Stimulated activated CD8-positive, alpha-beta memory T cell treated with anti-CD3 and anti-CD28 coated beads, Interleukin-7, amount 100 ng/mL, for 1 hour (primary cell): ENCODE measurements at places on chromosomes 5 and 9.

DNA sequence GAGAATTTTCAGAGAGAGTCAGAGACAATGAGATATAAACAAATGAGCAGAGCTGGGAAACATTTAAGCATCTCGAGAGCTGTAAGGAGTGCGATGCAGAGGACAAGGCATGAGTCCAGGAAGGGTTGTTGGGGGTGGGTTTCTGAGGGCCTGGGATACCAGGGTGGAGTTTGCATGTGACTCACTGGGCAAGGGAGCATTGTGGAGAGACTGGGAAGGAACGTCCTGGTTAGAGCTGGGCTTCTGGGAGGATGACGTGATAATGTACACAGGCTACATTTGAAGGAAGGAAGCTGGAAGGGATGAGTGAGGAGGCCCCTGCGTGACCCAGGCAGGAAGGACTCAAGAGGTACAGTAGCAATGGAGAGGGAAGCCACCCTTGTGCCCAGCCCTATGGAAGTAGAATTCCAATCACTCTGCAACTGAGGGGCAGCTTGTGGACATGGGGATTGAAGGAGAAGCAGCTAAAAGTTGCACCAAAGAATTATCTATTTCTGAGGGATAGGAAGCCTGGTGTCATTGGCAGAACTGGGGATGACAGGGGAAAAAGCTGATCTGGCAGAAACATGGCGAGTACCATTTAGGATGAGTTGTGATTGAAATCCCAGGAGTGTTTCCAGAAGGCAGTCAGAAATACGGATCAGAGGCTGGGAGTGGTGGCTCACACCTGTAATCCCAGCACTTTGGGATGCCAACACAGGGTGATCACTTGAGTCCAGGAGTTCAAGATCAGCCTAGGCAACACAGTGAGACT, 59.3 kb upstream of the AFAP1L1 start:
- DNase-seq: no peak

GRCh38 chr5:45793638-45794532, 97.7 kb upstream of the HCN1 start:
- no peak for DNase-seq

DNA sequence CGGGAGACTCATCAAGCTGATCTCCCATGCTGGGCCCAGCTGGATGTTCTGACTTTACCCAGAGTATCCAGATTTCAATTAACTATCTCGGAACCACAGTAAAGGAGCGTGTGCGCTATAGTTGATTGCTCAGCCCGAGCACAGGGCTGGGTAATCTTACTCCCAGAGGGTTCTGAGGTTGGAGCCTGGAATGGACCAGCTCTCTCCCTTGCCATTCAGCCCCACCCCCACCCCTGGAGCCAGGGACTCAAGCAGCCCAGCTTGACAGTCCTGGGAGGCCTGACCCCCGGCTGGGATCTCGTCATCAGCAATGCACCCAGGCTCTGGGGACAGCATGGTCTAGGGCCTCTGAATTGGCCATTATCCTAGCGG, 23.7 kb upstream of the PTGES start:
- no peak for DNase-seq

GRCh38 chr5:170861917-170862766, at the start of gene RANBP17:
RANBP17 (plus strand) TSS chr5:170862018.
- DNase-seq: no peak

- DNase-seq: no peak
Observed at GRCh38 chr9:35489313-35490154, at the start of gene RUSC2. RUSC2 (plus strand) TSS chr9:35490111; CDS start chr9:35546522, 56,411 bp downstream.

DNA sequence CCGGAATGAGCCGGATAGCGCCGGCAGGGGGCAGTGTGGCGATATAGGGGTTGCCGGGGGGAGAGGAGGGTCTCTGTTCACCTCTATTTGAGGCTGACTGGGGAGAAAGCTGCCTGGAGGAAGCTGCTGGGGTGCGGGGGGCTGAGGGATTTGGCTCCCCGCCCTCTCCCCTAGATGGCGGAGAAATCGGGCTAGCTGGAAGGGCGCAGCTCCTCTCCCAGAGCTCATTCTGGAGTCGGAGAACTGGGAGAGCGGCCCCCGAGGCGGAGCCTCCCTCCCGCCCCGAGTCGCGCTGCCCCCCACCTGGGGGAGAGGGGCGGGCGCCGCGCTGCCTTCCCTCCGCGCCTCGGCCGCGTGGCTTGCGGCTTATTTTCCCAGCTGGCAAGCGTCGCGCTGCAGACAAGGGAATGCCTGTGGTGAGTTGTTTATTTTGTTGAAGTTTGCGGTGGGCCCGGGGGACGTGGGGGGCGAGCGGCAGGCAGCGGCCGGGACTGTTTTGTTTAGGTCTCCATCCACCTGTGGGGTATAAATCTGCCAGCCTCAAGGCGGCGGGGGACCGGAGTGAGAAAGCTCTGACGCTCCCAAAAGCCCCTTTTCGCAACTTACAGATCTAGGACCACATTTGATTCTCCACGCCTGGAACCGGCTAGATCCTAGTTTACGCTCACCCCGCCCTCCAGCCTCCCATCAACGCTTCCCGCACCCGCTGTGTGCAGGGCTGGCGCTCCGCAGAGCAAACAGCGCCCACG, 4.1 kb upstream of the RGMB start:
- DNase-seq: no peak

- no peak for DNase-seq
Observed at GRCh38 chr5:144083185-144083584, 87.3 kb downstream of the YIPF5 start.

DNA sequence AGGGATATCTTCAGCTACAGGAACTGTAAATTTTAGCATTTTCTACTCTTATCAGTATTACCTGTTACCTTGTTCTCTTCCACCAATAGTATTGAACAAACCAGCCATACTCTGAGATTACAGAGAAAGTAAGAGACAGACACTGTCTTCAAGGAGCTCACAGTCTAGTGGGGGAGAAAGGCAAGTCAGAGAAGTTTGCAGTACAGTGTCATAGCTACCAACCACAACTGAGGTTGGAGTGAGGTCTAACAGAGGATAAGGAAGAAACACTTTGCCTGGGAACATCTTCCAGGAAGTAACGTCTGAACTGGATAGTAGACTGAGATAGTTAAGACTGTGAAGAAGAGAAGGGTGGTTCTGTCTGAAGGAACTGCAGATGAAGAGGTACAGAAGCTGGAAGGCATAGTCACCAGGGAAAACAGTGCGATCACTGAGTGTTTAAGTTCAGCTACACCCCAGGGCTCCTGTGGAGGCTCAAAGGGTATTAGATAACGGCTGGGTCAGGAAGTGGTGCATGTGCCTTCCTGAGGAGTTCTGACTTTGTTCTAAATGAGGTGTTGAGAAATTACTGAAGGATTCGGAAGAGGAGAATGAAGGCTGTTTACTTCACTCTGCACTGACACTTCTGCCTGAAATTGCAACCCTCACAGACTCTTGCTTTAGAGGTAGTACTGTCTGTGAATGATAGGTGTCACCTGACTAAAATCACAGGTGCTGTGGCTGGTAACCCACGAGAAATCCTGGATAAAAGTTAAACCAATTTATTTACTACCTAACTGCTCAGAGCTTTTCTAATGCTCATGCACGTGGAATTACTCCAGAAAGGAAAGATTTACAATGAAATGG, 841.6 kb downstream of the MAT2B start:
- DNase-seq: no peak

DNA sequence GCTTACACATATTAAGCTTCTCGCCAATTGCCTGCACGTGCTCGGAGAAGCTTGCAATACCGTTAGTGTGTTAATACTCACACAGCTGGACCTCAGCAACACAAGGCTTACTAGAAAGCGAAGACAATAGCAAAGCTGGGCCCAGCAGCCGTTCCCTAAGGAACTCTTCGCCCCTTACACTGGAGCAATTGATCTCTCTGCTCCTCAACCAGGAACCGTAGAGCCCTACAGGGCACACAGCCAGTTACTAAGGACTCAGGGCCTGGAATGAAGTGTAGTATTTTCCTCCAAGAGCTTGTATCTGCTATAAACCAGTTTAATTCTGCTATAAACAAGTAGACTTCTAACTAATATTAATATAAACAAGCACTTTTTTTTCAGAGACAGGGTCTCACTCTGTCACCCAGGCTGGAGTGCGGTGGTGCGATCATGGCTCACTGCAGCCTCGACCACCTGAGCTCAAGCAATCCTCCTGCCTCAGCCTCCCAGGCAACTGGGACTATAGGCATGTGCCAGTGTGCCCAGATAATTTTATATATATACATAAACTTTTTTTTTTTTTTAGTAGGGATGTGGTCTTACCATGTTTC, 67.0 kb upstream of the SIMC1 start:
- no peak for DNase-seq

GRCh38 chr5:132436936-132437335, 53.6 kb downstream of the IRF1 start:
- no peak for DNase-seq

DNA sequence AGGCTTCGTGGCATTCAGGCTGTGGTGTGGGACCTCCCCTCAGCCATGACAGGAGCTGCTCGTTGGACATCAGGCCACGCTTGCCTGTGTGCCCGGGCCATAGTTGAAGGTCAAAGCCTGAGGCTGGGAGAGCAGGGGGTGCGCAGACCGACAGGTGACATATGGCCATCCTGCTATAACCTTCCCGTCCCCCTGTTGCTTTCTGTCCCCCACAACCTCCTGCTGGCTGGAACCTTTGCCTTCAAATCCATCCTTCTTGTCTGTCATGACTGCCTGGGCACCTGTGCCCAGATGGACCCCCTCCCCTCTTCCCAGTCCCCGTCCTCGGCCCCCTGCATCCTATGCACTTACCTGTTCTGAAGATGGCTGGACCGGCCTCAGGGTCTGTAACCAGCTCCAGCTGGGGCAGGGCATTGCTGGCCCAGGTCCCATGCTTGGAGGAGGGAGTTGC, 83.2 kb downstream of the WNK2 start:
- no peak for DNase-seq

DNA sequence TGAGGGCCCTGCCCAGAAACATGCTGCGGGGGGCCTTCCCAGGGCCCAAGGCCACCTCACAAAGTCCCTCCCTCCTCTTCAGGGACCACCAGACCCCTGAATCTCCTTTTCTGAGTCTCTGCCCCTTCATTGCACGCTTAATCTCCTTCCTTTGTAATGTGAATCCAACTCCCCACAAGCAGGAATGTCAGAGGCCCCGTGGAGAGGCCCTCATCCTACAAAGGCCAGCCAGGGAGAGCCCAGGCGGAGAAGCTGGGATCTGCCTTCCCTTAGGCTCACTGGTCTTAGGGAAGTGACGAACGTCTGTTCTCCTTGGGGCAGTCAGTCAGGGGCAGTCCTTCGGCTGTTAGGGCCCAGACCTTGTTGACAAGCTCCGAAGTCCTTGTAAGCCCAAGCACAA, 2.3 kb downstream of the SMIM33 start:
- no peak for DNase-seq

- DNase-seq: no peak
Observed at GRCh38 chr5:88275581-88275980, 6.9 kb upstream of the TMEM161B start.

DNA sequence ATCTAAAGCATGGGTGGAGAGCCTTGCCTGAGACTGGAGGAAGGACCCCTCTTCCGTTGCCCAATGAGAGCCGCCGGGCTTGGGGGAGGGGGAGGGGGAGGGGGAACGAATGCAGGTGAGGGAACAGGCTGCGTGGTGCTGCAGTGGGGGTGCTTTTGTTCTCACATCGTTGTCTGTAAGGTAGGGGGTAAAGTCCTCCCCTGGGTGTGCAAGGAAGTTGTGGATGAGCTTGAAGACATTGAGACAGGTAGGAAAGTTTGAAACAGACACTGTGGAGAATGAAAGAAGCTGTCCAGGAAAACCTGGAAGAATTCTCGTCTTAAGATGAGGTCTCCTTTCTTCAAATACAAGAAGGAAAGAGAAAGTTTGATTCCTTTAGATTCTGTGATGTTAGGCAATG, 94.1 kb upstream of the LIFR start:
- no peak for DNase-seq

- DNase-seq: no peak
Observed at GRCh38 chr5:59081693-59082092, 498.8 kb downstream of the RAB3C start.

DNA sequence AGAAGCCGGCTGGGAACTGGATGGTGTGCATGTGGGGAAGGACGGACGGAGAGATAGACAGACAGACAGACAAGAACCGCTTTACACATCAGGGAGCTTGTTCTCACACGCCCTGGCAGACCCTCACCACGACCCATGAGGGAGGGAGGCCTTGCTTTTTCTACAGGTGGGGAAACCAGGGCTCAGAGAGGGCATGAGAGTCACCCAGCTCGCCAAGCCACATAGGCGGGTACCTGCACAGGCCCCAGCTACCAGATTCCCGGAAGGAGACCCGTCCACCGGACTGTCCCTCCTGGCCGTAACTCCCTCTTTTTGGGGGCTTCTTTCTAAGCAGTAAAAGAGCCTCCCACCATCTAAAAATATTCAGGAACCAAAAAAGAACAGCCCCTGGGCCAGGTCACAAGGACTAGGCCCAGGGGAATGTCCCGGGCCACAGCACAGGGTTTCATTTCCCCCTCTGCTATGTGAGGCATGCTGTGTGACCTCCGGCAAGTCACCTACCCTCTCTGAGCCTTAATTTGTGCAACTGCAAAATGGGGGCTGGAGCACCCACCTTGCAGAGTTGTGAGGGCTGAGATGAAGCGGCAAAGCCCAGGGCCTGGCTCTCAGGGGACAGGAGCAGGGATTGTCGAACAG, 84.4 kb upstream of the SARDH start:
- DNase-seq: no peak

DNA sequence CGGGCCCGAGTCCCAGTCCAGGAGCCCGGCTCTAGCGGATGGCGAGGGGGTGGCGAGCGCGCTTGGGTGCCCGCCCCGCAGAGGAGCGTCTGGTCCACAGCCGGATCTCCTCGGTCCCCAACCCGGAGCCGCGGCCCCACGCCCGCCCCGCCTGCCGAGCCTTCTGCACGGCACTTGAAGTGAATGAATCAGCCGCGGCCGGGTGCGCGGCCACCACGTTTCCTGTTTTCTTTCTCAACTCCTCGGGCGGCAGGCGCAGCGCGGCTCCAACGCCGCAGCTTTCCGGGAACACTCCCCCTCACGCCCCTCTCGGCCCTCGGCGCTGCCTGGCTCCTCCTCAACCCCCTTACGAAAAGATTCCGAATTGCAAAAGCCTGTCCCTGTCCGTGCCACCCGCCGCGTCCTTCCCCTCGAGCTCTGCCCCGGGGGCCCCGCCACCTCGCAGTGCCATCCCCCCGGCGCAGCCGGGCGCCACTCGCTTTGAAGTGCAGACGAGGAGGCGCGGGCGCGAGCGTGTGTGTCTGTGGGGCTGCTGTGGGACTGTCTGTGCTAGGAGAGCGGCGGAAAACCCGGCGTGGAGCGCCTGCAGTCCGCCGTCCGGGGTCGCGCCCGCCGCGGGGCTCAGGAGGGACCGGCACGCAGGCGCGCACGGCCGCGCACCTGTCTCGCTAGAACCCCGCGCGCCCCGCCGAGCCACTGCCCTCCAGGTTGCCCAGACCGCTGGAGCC, 456.6 kb downstream of the RAB3C start:
- DNase-seq: peak; percentile 67

GRCh38 chr9:69455311-69455710, 130.3 kb downstream of the ENTREP1 start:
- DNase-seq: no peak

DNA sequence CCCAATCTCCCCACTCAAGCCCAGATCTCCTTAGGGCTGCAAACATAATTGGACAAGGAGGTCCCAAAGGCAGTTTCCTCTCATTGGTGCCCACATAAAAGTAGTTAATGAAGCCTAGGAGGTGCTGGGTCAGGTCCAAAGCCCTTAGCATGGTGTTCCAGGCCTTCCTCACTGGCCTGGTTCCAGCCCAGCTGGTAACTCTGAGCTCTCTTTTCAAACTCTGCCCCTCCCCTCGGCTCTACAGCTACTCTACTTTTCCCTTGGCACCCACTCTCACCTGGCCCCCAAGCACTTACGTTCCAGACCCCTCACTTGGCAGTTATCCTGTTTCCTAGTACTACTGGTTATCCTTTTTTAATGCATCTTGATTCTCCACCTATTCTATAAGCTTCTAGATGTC, 9.9 kb downstream of the SEPTIN8 start:
- DNase-seq: no peak

GRCh38 chr5:82910905-82911304, 166.3 kb downstream of the TMEM167A start:
- no peak for DNase-seq
